ENCODE measurements at places on chromosomes 12 and 14. TPM values are rescaled to one million over a fixed set of nuclear protein-coding genes. Genes with fewer than 3 reads are reported as not detected.

Gene BIN2
- 10.2 TPM for total RNA-seq

Gene DPPA3
- total RNA-seq = not detected

DNA sequence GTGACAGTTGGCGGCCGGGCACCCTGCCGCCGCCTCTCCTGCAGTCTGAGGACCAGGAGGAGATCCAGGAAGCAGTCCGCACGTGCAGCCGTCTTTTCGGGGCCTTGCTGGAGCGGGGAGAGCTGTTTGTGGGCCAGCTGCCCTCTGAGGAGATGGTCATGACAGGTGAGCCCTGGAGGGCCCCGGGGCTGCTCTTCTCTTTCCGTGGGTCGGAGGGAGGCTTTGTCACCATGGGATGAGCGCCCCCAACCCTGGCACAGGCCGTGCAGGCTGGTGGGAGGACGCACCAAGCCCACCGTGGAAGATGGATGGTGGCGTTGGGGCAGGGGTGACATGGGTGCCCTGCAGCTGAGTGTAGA lies 532 bp downstream of the NOC4L start:
- no peak for DNase-seq

Gene GDF3
- total RNA-seq = not detected
